ENCODE measurements at places on chromosomes 3 and 15.

DNA sequence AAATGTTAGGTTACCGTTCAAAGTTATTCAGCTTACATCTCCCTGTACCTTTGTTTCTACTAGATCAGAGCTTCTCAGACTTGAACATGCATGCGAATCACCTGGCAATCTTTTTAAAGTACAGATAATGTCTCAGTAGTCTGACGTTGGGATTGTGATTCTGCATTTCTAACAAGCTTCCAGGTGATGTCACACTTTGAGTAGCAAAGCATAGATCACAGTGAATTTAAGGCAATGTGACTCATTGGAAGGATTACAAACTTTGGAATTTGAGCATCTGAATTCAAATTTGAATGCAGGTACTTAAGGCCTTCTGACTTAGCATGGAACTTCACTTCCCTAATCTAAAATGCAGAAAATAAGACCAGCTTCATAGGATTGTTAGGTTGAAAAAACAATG is 10.8 kb upstream of the ZMAT3 start:
- DNase-seq: no peak

DNA sequence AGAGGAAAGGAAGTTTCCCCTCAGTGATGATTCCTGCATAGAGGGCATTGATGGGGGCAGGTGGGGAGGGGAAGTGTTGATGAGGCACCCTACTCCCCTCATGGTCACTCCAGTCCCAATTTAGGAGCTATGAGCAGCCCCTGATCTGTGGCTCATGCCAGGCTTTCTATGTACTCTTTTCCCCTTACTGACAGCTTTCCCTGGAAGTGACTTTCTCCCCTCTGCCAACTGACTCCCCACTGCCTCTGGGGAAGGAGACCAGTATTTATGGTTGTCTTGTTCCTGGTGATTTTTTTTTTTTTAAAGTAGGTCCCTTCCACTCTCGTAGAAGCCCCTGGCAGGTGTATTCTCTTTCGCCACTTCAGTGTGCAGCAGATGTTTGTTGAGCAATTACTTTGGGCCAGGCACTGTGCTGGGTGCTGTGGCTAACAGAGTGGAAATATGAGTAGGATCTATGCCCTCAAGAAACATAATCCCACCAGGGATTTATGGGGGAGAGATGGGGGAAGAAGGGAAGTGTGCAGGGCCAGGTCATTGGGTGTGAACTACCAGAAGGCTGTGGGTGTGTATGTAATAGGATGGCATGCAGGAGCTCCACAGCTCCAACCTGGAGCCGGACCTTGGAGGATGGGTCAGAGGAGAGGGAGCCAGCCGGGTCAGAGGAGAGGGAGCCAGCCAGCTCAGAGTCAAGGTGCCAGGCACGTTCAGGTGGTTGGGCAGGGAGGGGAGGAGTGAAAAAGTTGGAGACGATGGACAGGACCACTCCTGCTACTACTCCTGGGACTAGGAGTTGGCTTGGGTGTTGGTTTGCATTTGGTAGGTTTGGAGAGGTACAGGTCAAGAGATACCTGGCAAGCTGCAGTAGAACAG is 3.5 kb downstream of the SMAD6 start:
- DNase-seq: no peak

- no peak for DNase-seq
Observed at GRCh38 chr15:31964586-31965307, 65.6 kb upstream of the CHRNA7 start.

- DNase-seq: no peak
Observed at GRCh38 chr15:25910832-25911231, 47.7 kb upstream of the ATP10A start.

DNA sequence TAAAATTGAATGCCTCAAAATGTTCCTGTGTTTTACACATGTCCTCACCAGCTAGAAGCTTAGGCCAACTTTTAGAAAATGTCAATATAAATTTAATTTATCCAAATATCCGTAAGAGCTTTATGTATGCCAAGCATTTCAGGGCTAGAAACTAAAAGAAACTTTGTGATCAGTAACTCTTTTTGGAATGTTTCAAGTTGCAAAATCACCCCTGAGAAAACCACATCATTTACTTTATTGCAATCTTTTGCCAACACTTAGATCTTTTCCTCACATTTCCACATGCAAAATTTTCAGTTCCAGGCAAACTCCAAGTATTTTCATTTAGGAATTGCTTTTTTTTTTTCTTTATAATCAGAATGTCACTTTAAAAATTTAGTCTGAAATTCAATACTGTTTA is 20.1 kb upstream of the IGF1R start:
- DNase-seq: no peak

DNA sequence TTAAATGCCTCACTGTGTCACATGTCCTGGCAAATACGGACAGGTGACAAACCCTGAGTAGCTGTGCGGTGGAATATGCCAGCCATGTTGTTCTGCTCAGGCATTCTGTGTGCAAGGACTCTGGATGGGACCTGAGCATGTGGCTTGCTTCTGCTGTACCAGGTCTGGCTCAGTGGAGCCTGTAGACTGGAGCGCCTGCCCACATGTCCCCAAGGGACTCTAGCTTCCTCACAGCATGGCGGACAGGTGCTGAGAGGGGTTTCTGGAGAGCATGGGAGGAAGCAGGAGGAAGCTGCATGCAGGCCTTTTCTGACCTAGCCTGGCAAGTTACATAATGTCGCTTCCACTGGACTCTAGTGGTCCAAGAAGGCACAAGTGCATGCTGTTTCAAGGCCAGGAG is 96.3 kb downstream of the PLXNA1 start:
- no peak for DNase-seq

DNA sequence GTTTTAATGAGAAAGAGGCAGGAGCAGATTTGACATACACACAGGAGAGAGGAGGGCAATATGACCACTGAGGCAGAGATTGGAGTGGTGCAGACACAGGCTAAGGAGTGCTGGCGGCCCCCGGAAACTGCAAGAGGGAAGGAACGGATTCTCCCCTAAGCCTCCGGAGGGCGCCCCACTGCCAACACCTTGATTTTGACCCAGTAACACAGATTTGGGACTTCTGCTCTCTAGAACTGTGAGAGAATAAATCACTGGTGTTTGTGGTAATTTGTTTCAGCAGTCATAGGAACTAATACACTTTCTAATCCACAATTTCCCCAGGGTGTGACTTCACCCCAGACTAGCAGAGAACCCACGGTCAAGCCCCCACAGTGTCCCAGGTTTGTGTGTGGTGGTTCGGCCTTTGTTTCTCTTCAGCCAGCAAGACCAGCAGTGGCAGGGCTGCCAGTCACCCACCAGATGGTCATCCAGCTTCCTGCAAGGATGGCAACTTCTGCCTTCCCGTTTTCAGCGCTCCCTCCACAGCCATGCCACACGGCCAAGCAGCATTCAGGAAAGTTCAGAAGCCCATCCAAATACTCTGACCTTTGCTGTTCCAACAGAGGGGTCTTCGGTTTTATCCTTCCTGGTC is 23.6 kb upstream of the TSPAN3 start:
- no peak for DNase-seq

GRCh38 chr15:82646250-82647044 is 716 bp downstream of the CPEB1 start:
- no peak for DNase-seq

GRCh38 chr3:35648347-35648746 is 9.0 kb downstream of the ARPP21 start:
- no peak for DNase-seq
